ENCODE measurements at places on chromosomes 4 and X. TPM values are rescaled to one million over a fixed set of nuclear protein-coding genes. Genes with fewer than 3 reads are reported as not detected.

DNA sequence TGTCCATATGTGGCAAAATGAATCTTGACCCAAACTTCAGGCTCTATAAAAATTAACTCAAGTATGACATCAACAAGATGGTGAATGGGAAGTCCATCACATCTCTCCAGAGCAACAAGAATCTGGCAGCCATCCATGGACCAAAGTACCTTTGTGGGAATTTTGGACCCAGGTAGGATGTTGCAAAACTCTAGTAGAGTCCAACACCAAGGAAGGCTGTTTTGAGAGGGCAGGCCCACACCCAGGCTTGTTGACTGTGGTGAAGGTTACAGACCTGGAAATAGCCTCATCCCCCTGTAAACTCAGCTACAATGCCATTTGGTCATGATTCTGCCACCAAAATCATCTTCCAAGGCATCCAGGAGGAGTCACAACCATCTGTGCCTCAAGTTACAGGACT, 12.9 kb downstream of the DGAT2L6 start:
- DNase-seq = no peak

GRCh38 chrX:107273795-107274194, 67.4 kb downstream of the DNAAF6 start:
- DNase-seq = no peak

Gene KDR
- total RNA-seq = not detected

Gene FAAH2
- 12.0 TPM for total RNA-seq

DNA sequence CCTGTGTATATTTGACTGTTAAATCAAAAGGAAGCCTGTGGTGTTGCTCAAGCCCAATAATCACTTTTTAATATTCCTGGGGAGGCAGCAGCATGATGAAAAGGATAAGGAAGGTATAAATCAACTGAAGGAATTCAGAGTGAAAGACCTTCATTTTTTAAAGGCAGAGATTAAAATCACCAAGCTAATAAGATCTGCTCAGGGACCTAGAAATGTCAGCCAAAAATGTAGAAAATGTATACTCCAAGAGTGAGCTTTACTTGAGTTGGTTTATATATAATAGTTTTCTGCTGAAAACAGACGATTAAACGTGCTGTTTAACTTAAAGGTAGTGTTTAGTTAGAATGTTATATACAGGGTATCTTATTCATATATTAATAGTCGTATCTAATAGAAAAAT, 549.3 kb downstream of the IQCM start:
- DNase-seq = no peak

Measured in naive thymus-derived CD4-positive, alpha-beta T cell (primary cell).